ENCODE measurements at places on chromosomes 13 and 19.

DNA sequence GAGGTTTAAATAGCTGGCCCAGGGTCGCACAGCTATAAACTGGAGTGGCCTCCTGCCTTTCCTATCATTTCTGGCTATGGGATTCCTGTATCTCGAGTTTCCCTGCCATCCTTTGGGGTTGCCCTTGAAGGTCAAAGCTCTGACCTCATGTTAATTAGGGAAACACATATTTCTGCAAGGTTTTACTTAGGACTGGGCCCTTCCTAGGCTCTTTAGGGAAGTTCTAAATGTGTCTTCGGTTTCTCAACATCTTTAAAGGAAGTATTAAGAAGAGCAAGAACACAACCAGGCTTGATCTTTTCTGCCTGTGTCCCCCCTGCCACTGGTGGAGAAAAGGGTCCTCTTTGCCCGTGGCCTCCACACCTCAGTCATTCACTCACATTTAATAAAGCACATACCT lies 10.8 kb downstream of the LCP1 start:
- DNase-seq = no peak

DNA sequence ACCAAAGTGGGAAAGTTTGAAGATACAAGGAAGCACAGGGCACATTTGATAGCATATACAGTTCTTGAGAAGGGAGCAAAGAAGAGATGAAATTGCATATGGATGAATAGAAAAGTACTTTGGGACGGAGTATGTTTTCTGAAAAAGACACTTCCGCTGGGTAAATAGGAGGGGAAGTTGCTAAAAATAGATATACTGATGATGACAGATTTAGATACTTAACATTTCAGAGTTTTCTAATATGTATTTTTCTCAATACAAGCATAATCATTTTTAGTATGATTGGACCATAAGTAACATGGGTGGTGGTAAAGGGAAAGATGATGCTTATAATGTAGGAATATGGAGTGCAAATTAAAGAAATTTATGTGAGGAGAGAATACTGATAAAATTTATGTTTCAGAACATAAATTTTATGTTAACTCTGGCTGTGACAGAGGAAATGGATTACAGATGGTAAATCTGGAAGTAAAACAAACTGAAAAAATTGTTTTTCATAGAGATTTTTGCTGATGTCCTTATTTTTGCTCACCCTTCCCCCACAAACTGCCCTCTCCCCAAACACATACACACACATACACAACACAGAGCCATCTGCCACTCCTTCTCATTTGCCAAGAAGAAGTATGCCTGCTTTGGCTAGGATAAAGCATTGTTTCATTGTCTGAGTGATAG lies 583.9 kb upstream of the MIR17HG start:
- no peak for DNase-seq

GRCh38 chr13:110379905-110380341 lies 72.8 kb downstream of the COL4A2 start:
- no peak for DNase-seq

GRCh38 chr19:6242677-6243076 lies 37.1 kb downstream of the MLLT1 start:
- no peak for DNase-seq

DNA sequence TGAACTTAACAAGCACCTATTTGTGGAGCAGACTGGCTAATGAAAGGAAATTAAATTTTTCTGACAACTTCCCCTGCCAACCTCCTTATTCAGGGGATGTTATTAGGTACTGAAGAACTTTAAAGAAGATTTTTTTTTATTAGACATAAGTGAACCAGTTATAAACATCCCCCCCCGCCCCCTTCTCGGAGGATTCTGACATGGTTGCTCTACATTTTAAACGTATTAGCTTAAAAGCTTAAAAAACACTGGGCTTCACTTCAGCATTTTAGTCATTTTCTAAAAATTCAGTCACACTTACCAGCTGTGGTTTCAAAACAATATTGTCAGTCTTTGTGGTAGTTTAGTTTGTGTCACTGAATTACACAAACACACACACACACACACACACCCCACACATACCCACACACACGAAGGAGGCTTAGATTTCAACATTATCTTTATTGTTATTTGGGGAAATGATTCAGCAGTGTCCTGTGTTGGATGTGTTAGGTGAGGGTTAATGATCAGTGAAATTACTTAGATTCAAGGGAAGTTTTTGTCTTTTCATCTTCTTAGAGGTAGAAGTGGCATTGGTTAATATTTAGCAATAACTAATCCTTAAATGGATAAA lies 145.7 kb downstream of the PCCA start:
- DNase-seq = no peak

- no peak for DNase-seq
Measured at GRCh38 chr13:103965506-103966243, 899.5 kb upstream of the SLC10A2 start.

DNA sequence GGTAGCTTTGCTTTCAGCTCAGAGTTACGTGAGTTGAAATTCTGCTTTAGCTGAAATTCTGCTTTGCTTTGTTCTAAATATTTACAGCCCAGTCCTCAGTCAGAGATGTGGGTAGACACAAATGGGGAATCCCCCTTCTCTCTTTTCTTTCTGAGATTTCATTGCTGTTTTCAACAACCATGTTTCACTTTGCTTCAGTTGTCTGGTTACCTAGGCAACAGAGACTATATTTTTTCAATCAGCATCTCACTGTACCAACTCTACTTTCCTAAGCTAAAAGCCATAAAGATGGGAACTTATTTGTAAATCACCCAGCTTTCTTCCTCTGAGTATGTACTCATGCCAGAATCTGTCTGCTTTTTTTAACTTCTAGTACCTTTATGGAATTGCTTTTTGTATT lies 509.0 kb downstream of the OLFM4 start:
- DNase-seq = no peak

GRCh38 chr19:42363614-42364346 lies 26.3 kb downstream of the CNFN start:
- DNase-seq = no peak

DNA sequence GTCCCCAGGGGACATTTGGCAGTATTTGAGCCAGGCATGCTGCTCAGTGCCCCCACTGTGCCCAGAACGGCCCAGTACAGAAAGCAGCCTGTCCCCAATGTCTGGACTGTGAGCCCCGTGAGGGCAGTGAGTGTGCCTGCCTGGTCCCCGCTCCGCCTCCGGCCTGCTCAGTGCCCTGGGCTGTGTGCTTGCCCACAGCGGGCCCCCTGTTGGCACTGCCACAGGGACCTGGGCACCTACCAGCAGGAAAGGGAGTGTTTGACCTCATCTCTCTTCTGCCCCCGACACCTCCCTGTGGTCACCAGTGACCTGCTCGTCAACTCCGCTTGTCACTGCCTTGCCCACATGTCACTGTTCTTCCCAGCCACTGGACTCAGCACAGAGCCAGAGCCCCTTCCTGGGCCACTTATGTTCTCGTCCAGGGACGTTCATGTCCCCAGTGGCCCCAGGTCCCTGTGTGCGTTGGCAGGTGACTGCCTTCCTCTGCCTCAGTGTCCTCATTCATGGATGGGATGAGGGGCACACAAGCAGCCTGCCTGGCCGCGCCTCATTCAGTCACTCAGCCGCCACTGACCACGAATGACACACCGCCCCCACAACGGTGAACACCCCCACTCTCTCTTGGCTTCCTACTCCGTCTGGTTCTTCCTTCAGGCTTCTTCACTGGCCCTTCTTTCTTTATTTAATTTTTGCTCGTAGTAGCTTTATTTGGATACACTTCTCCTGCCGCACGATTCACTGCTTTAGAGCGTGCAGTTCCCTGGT lies 2.8 kb downstream of the FZR1 start:
- no peak for DNase-seq

- no peak for DNase-seq
Measured at GRCh38 chr19:6608940-6609339, 18.0 kb upstream of the CD70 start.

- no peak for DNase-seq
Measured at GRCh38 chr13:50450279-50450678, 393.2 kb downstream of the DLEU7 start.

- DNase-seq = no peak
Measured at GRCh38 chr13:97901716-97902115, 51.8 kb upstream of the IPO5 start.

DNA sequence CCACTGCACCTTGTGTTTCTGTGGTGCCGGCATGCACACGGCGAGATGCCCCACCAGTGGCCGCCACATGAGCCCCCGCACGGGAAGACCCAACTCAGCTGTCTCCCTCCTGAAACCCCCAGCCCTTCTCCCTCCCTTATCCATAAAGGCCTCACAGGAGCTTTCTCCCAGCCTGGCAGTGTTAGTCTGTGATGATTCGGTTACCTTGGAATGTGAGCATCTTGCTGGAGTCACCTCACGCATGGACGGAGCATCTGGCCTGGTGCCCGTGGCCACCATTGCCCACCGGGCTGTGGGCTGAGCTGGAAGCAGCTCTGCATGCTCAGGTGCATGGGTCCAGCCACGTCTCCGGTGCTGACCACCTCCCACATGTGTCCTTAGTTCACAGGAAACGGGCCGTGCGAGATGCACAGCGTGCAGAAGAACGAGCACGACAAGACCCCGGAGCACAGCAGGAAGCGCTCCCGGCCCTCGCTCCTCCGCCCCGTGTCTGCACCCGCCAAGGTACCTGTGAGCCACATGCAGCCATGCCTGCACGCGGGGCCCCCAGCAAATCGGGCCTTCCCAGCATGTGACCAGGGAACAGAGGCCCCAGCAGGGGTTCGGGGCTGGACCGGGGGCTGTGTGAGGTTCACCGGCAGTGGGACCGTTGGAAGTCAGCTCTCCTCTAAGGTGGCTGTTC lies 22.0 kb downstream of the SIN3B start:
- no peak for DNase-seq

DNA sequence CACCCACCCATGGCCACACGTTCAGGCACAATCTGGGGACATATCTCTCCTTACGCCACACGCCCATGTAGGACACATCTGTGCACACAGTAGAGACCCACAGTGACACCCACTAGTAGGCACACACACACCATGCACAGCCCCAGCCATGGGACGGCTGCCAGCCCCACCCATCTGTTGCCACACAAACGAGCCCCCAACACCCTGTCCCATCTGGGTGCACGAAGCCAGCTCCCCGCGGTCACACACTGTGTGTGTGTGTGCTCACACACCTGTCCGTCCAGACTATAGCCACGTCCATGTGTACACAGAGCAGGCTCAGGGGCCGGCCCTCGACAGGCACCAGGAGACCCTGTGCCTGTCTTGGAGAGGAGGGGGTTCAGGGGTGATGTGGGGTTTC lies 10.6 kb downstream of the ERFL start:
- no peak for DNase-seq

- DNase-seq = no peak
Measured at GRCh38 chr19:28426730-28427225, 786.2 kb downstream of the UQCRFS1 start.

- no peak for DNase-seq
Measured at GRCh38 chr19:31834070-31834469, 484.8 kb upstream of the TSHZ3 start.

- DNase-seq = no peak
Measured at GRCh38 chr13:52010890-52011631, at the start of gene ATP7B. Gene ATP7B (minus strand): TSS chr13:52011450. CDS start chr13:52011337, 113 bp downstream.

- no peak for DNase-seq
Measured at GRCh38 chr13:81686877-81687276, 1346.0 kb upstream of the SPRY2 start.

- DNase-seq = no peak
Measured at GRCh38 chr13:52955472-52955874, 73.1 kb upstream of the OLFM4 start.

GRCh38 chr13:43245374-43245964 lies 222.1 kb downstream of the DNAJC15 start:
- no peak for DNase-seq

- no peak for DNase-seq
Measured at GRCh38 chr19:33505823-33506222, 15.8 kb downstream of the PEPD start.

GRCh38 chr19:55253842-55254624 lies 4.8 kb downstream of the PPP6R1 start:
- no peak for DNase-seq

- DNase-seq = peak; percentile 35
Measured at GRCh38 chr13:94550062-94550738, 45.8 kb downstream of the TGDS start.

DNA sequence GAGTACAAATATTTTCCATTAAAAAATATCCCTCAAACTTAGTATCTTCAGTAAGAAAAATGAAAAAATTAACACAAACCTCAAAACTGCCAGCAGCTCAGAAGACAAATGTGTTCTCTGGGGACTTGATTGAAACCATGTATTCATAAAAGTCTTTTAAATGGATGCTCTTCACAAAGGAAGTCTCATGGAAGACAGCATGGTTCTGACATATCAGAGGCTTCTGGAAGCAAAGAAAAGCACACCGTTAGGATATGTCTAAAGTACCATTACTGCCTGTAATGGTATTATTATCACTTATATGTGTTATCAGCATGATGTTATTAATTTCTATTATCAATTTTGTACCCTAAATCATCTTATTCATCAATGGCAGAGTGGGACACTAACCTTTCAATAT lies 302.8 kb downstream of the ENOX1 start:
- no peak for DNase-seq

- no peak for DNase-seq
Measured at GRCh38 chr19:37227996-37228395, 10.0 kb downstream of the ZNF383 start.

- DNase-seq = no peak
Measured at GRCh38 chr13:77353995-77354394, 27.1 kb upstream of the MYCBP2 start.

GRCh38 chr19:17311455-17312188 lies 2.3 kb downstream of the DDA1 start:
- DNase-seq = no peak

GRCh38 chr19:37719111-37719926 lies at the start of gene ZNF607:
Gene ZNF607 (minus strand): TSS chr19:37719761. CDS start chr19:37711618, 8,143 bp downstream.
- DNase-seq = peak; percentile 96

DNA sequence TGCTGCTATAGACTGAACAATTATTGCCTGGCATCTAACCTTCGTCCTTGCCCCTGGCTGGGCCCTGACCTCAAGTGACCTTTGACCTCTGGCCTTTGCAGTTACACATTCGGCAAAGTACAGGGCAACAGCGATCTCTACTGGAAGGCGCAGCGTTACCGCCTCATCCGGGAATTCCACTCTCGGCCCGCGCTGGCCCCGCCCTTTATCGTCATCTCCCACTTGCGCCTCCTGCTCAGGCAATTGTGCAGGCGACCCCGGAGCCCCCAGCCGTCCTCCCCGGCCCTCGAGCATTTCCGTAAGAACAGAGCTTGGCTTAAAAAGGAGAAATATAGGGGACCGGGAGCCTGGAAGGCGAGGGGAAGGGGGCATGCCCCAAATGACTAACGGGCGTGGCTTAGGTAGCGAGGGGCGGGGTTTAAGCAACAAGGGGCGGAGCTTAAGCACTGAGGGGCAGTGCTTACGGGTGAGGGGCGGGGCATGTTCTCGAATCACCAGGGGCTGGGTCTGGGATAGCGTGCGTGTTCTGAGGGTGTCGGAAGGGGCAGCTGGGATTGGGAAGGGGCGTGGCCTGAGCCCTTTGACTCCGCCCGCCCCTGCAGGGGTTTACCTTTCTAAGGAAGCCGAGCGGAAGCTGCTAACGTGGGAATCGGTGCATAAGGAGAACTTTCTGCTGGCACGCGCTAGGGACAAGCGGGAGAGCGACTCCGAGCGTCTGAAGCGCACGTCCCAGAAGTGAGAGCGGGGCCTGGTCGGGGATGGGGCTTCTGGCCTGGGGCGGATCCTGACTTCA lies 52.7 kb downstream of the TRPM4 start:
- no peak for DNase-seq
